ENCODE measurements at places on chromosomes 16 and 17.

DNA sequence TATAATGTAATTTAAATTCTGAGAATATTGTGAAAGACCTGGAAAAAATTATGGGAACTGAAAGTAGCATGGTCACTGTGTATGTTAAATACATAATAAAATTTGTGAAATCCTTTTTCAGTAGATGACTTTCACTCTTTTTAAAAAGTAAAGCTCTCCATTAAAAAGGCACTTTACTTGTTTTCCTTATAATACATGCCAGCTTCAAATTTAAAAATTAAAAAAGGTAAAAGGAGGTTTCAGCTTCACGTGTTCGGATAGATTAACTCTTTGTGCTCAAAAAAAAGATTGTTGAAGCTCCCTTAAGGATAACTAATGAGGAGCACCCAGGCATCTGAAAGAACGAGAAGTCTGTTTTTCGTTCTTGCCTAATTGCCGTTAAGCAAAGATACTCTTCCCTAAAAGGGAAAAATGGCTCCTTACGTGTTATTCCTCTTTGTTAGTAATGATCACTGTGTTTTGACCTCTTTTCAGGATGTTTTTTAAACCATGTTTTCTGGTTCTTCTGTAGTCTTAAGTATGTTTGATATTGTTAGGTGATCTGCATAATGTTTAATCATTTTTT is 87.8 kb downstream of the TUBD1 start:
- DNase-seq: no peak

DNA sequence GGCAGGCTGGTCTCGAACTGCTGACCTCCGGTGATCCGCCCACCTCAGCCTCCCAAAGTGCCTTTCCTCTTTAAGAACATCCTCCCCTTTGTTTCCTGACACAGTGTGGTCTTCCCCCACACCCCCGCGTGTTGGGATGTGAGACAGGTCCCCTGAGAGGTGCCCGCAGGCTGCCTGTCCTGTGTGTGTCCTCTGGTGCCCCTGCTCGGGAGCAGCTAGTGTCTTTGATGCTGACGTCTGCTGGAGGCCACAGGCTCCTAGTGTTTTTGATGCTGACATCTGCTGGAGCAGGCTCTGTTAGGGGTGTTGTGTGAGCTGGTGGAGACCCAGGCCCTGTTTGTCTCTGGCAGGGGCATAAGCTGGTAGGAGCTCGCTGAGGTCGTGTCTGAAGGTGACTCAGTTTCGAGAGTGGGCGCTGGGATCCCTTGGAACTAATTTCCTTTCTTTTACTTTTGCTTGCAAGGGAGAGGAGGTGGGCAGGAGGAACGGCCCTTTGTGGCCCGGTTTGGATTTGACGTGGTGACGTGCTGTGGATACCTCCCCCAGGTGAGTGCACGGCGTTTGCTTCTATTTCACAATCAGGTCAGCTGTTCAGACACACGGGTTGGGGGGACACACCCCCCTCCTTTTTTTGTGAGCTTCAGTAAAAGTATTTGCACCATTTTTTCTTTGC is 6.0 kb downstream of the FN3KRP start:
- DNase-seq: no peak

DNA sequence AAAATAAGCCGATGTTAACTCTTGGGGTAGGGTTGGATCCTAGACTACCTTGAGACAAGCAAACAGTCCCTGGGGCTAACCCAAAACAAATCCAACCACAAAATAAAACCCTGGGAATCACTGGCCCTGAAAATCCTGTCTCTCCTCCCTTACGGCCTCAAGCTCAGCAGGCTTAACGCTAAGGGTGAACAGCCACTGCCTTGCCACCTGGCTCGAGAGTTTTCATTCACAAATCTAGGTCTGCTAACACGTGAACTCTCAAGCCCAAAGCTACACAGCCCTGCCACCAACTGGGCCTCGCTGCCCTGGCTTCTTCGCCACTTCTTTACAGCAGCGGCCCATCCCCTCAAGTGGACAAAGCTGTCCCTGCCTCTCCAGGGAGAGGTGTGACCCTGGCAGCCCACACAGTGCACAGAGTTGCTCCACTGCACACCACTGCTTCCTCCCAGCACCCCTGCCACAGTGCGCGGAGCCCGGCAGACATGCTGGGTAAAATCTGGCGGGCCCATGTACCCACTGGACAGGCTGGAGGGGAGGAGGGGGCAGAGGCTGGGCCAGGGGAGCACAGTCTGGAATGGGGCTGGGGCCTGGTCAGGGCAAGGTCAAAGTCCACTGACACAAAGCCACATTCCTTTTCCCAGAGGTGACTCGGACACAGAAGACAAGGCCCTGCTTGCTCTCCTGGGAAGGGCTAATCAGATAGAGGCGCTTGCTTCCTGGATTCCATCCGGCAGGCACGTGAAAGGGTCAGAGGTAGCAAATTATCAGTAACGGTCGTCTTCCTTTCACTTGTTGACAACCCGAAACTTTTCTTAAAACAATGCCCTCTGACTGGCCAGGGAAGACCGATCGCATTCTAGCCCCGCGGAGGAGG is 996 bp downstream of the PCYT2 start:
- peak; percentile 55 for DNase-seq

DNA sequence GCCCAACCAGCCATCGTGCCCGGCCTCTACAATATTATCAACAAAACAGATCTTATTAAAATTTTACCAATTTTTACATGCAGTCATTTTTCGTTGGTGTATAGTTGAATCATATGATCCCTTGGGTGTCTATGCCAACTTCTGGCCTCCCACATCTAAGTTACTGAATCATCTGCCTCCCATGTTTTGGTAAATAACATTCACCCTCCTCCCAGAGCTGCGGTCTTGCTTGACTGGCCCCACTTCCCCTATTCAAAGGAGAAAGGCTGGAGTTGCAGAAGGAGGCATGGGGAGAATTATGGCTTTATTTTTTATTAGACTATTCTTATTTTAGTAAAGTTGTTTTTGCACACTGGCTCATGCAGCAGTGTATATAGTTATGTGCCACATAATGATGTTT is 18.5 kb upstream of the CCL23 start:
- no peak for DNase-seq

- DNase-seq: no peak
Observed at GRCh38 chr17:68567035-68567434, 34.1 kb downstream of the FAM20A start.

GRCh38 chr17:7156342-7156940 is 22.7 kb downstream of the ASGR1 start:
- DNase-seq: no peak

GRCh38 chr17:38797158-38797490 is 2.2 kb downstream of the PIP4K2B start:
- no peak for DNase-seq

Measured in nephron progenitor cell (in vitro differentiated cells).